Glutamatergic neuron (in vitro differentiated cells): ENCODE measurements at places on chromosomes 7 and 10. TPM values are rescaled to one million over a fixed set of nuclear protein-coding genes. Genes with fewer than 3 reads are reported as not detected.

The IGF2BP3 gene
- total RNA-seq = 47.0 TPM

The HABP2 gene
- not detected for total RNA-seq

The NCF1 gene
- 0.54 TPM for total RNA-seq

The CPA2 gene
- not detected for total RNA-seq

The UCMA gene
- not detected for total RNA-seq

The ANXA8 gene
- not detected for total RNA-seq
